ENCODE measurements at places on chromosomes 3 and 15.
A peak's percentile ranks its signal among the peaks of the same experiment; 100 is the strongest.

DNA sequence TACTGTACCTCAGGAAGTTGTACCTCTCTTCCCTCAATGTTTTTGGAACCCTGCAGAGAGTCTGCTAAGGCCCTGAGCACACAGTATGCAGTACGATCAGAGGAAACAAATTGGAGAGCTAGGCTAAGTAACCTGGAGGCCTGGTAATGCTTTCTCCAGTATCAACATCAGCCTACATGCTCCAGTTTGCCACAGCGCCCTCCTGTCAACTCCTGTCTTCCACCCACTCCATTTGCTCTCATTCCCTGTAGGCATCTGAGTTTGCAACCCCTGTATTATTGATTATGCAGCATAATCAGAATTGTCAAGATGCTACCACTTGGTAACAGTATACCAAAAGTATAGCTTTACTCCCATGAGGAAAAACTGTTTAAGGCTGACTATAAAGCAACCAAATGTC lies 14.4 kb downstream of the POLG start:
- DNase-seq: no peak

DNA sequence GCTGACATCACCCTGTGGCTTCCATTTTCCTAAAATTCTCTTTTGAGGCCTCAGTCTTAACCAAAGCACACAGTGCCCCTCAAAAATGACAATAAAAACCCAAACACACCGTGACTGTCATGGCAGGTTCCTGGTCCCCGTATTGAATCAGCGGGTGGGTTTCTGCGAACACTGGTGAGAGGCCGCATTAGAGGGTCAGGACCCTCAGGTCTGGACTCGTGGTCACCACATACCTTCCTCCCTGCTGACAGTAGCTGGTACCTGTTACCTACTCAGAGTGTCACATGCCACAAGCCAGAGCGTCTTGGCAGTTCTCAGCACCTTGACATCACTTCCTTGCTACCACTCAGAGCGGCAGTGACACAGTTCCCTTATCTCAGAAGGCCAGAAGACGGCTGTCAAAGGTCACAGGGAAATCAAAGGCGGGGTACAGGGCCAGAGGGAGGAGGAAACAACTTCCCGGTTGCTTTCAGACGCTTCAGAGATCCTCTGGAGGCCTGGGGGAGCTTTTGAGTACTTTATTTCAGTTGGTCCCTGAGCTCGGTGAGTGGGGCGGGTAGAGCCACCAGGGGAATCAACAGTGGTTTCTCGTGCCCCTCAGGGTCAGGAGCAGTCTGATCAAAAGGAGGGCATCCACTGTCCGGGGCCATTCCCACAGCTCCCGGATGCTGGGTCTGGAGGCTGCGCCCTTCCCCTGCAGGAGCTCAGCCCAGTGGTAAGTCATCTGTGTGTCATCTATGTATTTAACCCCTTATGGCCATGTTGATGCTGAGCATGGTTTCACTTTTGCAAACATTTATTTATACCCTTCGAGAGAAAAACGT lies at the start of the genes CCR5AS and CCRL2:
Gene CCR5AS (minus strand): TSS at position 279 of the 824 bp plus-strand sequence.
Gene CCRL2 (plus strand): TSS at position 472 of the 824 bp plus-strand sequence. CDS start 821 bp downstream, outside the sequence.
- peak; percentile 80 for DNase-seq

GRCh38 chr15:57782731-57783130 lies 76.2 kb downstream of the POLR2M start:
- DNase-seq: no peak

GRCh38 chr15:59618406-59618805 lies 6.8 kb downstream of the GCNT3 start:
- no peak for DNase-seq

DNA sequence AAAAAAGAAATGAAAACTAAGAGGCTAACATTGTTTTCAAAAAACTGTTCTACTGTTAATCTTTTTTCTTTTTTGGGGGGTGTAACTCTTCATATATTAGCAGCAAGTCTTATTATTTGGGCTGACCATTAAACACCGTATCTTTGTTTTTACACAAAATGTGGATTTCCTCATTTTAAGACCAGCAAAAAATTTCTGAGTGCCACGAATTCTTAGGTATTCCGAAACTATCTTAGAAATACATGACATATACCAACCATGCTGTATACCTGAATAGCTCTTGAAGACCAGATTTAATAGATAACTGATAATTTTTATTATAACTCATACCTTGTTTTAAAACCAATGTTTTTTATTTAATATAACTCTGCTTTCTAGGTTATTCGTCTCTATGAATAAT lies 620 bp upstream of the TTC23 start:
- DNase-seq: no peak

- DNase-seq: no peak
These were observed 34.5 kb downstream of the KBTBD12 start for GRCh38 chr3:127949446-127950055.

- no peak for DNase-seq
These were observed 23.3 kb downstream of the ST3GAL6 start for GRCh38 chr3:98786364-98787006.

DNA sequence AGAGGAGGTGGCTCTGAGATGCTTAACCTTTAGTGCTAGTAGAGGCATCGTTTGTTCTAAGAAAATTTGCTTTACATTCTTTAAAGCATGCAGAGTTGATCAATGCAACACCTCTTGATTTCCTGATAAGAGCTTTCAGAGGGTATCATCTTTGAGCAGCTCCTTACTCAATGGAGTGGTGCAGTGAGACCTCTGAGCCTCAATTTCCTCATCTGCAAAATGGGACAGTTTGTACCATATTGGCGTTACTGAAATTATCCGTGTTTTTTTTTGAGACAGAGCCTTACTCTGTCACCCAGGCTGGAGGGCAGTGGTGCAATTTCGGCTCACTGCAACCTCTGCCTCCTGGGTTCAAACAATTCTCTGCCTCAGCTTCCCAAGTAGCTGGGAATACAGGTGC lies 1.6 kb upstream of the TMEM42 start:
- DNase-seq: no peak

DNA sequence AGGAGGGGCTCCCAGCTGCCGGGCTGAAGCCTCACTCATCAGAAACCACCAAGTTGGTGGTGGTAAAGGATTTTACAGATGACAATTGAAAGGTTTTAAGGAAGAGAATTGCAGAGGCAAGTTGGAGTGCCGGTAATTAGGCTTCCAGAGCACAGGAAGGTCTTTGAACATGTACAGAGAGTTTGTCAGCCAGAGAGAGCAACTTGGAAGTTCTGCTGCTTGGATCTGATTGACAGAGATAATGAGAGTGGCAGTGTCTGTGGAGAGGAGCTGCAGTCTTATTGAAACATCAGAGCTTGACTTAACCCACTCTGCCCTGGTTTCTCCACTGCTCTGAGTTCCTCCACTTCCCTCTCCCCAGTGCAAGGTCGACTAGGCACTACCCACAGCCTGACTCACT lies 448.6 kb downstream of the EPHB1 start:
- no peak for DNase-seq

- DNase-seq: no peak
These were observed 39.6 kb downstream of the SEMA6D start for GRCh38 chr15:47756872-47757271.

All from mucosa of descending colon (tissue), 3 donors.